Fibroblast of mammary gland (primary cell): ENCODE measurements at places on chromosomes 16 and 17.

DNA sequence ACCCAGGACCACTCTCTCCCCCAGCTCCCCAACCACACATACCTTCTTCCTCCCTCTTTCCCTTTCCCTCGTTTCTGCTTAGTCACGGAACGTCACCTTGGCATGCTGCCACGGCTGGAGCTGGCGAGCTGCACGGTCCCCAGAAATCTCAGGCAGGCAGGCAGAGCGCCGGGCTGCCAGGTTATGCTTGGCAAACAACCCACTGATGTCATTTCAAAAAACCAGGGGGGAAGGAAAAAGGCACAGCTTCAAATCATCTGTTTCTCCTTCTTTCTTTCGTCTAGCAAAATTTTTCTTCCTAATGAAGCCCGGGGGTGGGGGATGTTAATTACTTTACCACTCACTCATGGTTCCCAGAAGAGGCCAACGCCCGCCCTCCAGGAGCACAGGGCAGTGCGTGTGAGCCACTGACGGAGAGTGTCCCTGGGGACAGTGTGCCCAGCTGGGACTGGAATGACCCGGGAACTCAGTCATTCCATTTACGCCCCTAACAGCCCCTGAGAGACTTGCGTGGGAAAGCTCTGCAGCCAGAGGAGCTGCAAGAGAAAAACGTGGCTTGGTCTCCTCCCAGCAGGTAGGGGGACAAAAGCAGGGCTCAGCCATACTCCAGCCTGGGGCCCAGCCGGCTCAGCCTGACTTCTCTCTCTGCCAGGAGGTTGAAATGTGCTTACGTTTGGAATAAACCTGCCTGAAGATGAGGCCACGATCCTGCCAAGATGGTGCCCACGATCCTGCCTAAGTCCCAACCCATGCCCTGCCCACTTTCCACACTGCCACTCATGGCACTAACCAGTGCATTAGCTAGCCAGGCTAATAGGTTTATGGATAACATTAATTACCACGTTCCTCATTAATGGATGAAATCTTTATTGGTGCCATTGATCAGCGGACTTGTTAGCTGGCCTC is 198.9 kb downstream of the ZFHX3 start:
- peak; percentile 87 for DNase-seq

- peak; percentile 41 for DNase-seq
Observed at GRCh38 chr17:59651346-59651745, 31.7 kb downstream of the CLTC start.

- peak; percentile 91 for DNase-seq
Observed at GRCh38 chr17:77420804-77421629, 280.2 kb downstream of the SEC14L1 start.

DNA sequence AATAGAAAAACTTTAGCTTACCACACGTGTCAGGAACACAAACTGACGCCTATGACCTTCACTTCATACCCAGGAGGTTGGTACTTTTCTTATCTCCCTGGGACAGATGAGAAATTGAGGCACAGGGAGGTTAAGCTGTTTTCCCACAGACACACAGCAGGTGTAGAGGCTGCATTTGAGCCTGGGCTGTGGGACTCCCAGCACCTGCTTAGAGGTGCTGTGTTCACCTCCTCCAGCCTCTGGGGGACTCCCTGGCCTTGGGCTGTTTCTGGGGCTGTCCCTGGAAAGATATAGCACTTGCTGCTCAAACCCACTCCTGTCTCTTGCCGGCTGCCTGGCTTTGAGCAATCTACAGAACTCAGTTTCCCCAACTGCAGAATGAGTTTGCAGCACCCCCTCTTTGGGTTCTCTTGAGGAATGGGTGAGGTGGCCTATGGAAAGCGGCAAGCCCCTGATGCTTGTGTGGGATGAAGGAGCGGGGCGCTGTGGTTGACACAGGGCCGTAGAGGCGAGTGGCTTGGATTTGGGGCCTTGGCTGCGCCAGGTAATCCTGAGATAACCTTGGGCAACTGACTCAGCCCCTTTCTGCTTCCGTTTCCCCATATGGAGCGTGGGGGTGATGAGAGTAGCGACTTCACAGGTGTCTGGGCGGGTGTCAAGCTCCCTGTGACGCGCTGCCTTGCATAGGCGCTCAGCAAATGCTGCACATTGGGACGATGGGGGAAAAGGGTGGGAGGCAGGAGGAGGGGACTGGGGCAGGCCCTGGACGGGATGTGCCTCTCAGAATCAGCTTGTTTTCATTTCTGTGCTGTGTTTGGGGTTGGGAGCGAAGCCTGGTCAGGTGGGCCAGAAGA is 104.5 kb upstream of the CIBAR2 start:
- DNase-seq, result no peak

DNA sequence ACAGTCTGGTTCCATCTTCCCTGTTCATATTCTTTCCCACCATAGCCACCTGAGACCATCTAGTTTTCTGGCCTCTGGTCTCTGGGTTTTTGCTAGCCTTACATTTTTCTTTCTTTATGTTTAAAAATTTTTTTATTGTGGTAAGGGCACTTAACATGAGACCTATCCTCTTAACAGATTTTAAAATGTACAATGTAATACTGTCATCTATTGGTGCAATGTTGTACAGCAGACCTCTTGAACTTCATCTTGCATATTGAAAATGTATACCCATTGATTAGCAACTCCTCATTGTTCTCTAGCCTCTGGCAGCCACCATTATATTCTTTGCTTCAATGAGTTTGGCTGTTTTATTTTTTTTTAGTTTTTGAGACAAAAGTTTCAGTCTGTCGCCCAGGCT is 39.2 kb downstream of the ITGAM start:
- no peak for DNase-seq
